ENCODE measurements at places on chromosomes 7 and 10.

GRCh38 chr10:129030996-129031843 lies 435.8 kb upstream of the MGMT start:
- peak; percentile 64 for DNase-seq

- no peak for DNase-seq
Observed at GRCh38 chr7:102185796-102186195, 100.9 kb upstream of the SH2B2 start.

DNA sequence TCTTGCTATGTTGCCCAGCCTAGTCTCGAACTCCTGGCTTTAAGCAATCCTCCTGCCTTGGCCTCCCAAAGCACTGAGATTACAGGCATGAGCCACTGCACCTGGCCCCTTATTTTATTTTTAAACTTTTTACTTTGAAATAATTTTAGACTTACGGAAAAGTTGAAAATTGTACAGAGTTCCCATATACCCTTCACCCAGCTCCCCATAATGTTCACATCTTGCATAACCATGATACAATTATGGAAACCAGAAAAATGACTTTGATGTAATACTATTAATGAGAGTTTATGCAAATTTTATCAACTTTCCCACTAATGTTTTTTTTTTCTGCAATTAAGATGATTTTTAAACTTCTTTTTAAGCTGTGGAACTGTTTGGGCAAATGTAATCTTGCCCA lies 58.3 kb downstream of the CDH23 start:
- no peak for DNase-seq

- DNase-seq: peak; percentile 43
Observed at GRCh38 chr10:17059197-17059688, 70.4 kb downstream of the CUBN start.

- DNase-seq: no peak
Observed at GRCh38 chr7:75861636-75862035, 17.2 kb upstream of the RHBDD2 start.

- DNase-seq: no peak
Observed at GRCh38 chr7:40909346-40909980, 774.7 kb downstream of the SUGCT start.

- DNase-seq: no peak
Observed at GRCh38 chr10:113532724-113533123, 20.1 kb upstream of the HABP2 start.

- DNase-seq: no peak
Observed at GRCh38 chr10:34377833-34378232, 437.3 kb downstream of the PARD3 start.

GRCh38 chr10:23525406-23525805 lies 86.5 kb downstream of the OTUD1 start:
- DNase-seq: peak; percentile 46

DNA sequence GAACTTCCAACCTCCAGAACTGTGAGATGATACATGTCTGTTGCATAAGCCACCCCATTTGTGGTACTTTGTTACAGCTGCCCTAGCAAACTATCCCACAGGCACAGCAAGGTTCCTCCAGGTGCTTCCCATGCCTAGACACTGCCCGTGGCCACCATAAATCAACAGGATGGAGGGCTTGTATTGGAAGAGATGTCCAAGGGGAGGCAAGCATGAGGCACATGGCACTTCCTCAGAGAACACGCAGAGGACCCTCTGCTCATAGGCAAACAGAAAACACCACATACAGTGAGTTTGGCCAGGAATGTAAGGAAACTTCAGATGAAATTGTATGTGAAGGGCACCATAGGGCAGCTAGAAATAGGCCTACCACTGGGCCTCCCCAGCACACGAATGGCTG lies 291.1 kb downstream of the GRID1 start:
- no peak for DNase-seq

- no peak for DNase-seq
Observed at GRCh38 chr7:157502701-157503111, 165.9 kb downstream of the DNAJB6 start.

DNA sequence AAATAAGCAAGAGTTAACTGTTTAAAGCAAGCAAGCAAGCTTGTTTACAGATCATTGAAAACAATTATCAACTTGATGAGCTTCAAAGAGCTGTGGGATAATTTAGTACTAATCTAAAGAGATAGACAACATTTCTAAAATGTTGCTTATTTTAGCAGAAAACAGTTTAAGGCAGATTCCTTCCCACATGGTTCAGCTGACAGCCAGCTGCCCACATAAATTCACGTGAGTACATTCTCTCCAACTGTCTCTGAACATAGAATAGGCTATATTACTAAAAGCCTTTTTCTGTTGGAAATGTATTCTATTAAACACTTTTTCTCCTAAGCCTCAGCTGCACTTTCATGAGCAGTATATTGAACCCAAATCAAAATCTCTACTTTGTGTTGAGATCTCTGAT lies 174.1 kb downstream of the LRRN3 start:
- no peak for DNase-seq

GRCh38 chr7:125599387-125599786 lies 669.8 kb upstream of the POT1 start:
- DNase-seq: peak; percentile 31

- peak; percentile 81 for DNase-seq
Observed at GRCh38 chr10:69327463-69328379, 49.4 kb downstream of the HK1 start.

- DNase-seq: peak; percentile 62
Observed at GRCh38 chr7:14021069-14021468, 31.6 kb upstream of the ETV1 start.

- peak; percentile 14 for DNase-seq
Observed at GRCh38 chr10:88318803-88319202, 264.3 kb downstream of the RNLS start.

- no peak for DNase-seq
Observed at GRCh38 chr10:103563231-103564115, 70.0 kb downstream of the NEURL1 start.

DNA sequence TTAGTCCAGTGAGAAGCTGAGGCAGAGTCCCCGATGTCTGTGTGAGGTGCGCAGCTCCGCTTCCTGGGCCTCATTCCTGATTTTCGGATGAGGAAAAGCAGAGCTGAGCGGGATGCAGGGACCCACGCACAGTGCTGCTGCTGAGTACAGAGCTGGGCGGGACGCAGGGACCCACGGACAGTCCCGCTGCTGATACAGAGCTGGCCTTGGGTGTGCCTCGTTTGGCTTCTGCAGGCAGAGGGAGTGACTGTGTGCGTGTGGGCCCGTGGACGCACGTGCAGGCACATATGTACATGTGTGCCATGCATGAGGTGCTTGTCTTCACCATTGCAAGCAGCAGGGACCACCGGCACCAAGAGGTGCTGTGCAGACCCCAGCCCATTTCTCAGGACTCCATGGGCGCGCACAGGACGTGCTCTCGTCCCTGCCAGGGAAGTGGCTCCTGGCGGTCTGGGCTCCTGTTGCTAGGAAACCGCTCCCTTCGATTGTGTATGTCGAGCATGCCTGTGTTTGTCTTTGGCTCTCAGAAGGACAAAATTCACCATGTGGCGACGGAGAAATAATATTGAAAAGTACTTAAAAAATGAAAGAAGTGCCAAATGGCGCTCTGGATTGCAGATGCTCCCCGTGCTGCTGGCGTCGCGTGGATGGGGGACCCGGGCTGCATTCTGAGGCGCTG lies 303.8 kb upstream of the MKI67 start:
- DNase-seq: no peak

DNA sequence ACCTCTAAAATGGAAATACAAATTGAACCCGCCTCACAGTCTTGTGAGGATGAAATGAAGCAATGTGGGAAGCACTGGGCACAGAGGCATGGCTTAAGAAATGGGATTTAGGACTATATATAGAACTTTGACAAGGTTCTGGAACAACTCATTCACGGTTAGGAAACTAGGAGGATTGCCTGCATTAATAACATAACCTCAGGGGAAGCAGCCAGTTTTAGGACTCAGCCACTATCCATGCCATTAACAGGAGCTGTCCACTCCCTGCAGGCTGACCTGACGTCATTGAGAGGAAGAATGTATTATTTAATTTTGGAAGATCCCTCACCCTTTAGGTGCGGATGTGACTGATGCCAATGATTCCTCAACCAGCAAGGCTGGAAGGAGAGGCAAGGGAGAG lies 34.8 kb downstream of the ITGB8 start:
- DNase-seq: no peak

DNA sequence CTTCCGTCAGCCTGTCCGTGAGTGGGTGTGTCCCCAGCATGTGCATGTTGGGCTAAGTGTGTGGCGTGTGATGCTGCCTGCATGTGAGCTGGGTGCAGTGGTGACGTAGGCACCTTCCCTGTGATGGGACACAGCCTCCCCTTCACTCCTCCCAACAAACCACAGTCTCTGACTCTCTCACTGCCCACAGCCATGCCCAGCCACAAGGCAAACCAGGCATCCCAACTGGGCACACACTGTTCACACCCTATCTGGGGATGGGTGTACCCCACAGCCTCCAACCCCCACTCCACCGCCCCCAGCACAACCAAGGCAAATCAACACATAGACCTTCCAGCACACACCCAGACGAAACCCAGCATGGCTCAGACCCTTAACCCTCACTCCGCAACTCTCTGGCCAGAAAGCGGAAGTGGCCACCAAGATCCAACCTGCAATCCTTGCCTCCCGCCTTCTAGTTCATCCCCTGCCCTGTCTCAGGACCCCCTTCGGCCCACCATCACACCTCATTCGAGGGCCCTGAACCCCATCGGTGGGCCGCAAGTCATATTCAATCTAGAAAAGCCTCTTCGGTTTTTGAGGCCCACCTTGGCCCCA lies 10.4 kb downstream of the PSD start:
- no peak for DNase-seq

DNA sequence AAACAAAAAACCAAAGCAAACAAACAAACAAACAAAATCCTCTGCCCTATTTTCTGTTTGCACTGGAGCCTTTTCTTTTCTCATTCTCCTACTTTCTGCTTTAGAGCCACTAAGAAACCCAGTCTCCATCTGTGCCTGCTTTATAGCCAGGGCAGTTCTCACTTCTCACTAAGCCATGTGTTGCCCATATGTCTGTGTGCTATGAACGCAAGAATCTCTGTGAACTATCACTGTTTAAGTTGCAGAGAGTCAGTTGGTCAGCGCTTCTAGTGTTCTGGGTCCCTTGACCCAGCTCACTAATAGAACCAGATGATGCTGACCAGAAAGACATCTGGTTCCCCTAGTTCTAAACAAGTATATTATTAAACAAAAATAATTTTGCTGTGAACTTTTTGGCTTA lies 81.4 kb downstream of the FAM185A start:
- DNase-seq: no peak

- DNase-seq: no peak
Observed at GRCh38 chr7:39434012-39434411, 132.2 kb upstream of the YAE1 start.

DNA sequence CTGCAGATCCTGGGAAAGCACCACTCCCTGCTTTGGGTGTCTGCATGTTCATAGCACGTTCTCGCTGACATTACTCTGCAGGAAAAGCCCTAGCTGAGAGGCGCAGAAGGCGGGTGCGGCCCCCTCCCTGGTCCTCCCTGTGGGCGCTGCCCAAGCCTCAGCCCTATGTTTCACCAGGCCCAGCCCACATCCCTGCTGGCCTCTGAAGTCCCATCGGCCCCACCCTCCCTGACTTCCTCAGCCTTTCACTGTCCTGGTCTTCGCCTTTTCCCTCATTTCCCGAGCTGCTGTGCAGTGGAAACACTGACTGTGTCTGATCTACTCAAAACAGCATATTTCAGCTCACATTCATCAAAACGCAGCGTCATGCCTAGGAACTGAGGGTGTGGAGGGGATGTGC lies 36.3 kb upstream of the DIP2C start:
- no peak for DNase-seq

GRCh38 chr7:9201928-9202327 lies 768.5 kb downstream of the NXPH1 start:
- DNase-seq: no peak

GRCh38 chr10:92218569-92218968 lies 72.3 kb downstream of the CPEB3 start:
- DNase-seq: no peak

- no peak for DNase-seq
Observed at GRCh38 chr10:80686734-80687475, 149.2 kb downstream of the SH2D4B start.

- DNase-seq: peak; percentile 3
Observed at GRCh38 chr7:7739204-7740036, 21.0 kb upstream of the RPA3 start.

DNA sequence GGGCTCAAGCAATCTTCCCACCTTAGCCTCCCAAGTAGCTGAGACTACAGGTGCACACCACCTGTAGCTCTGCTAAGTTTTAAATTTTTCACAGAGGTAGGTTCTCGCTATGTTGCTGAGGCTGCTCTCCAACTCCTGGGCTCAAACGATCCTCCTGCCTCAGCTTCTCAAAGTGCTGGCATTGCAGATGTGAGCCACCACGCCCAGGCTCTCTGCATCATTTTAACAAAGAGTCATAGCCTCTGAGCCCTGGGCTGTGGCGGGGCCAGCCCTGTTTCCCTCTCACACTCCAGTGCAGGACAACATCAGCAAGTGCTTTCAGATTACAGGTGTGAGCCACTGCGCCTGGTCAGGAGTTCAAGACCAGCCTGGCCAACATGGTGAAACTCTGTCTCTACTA lies 102.5 kb downstream of the COL26A1 start:
- no peak for DNase-seq

- DNase-seq: no peak
Observed at GRCh38 chr10:124340033-124340760, 78.5 kb downstream of the OAT start.

- DNase-seq: peak; percentile 51
Observed at GRCh38 chr10:126092366-126093215, 196.2 kb downstream of the FANK1 start.

DNA sequence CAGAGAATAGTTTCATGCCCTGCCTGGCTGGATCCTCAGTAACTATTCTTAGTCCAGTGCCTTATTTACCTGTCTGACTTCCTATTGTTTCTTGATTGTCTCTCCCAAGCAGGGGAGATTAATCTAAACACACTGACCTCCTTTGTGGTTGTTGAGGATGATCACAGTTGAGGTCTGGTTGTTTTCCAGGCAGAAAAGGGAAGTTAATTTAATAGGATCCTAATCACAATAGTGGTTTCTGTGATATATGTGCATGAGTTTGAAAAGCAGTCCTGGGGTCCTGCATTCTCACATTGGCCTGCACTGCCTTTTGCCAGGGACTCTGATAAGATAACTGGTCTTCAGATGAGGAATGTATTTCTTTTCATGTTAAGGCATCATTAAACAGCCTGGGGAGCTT lies 130.1 kb downstream of the SND1 start:
- DNase-seq: no peak

DNA sequence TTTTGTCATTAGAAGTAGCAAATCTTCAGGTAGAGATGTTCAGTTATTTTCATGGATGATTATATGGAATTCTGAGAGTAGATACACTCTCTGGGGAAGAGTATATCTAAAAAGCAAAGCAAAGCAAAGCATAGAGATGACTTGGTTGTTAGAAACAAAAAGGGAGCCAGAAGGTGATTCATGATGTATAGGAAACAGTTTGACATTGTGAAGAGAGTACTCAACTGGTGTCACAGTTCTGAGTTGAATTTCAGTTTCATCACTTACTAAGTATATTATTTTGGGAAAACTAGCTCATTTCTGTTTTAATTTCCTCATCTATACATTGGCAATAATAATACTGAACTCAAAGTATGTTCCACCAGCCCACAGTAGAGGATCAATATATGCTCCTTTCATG lies 86.8 kb downstream of the SEMA3C start:
- peak; percentile 28 for DNase-seq

- DNase-seq: no peak
Observed at GRCh38 chr7:131893631-131894340, 337.4 kb upstream of the PODXL start.

- no peak for DNase-seq
Observed at GRCh38 chr7:44391171-44391570, 65.8 kb upstream of the CAMK2B start.

Data from kidney tubule cell (primary cell).